ENCODE measurements at places on chromosomes 2 and 18.

DNA sequence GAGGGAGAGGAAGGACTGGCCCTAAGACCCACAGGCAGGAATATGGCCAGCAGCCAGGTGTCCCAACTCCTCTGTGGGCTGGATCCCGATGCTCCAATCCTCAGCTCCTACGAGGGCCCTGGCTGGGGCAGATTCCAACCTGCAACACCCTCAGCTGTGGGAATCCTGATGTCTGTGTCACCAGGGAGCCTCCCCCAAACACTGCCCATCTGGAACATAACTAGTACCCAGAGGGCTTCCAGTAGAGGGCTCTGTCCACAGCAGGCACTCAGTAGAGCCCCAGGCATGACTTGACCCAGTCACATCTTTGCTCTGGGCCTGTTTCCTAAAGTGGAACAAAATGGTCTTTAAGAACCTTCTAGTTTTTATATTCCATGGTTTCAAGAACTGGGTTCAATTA lies 20.6 kb upstream of the LOXHD1 start:
- DNase-seq: no peak

DNA sequence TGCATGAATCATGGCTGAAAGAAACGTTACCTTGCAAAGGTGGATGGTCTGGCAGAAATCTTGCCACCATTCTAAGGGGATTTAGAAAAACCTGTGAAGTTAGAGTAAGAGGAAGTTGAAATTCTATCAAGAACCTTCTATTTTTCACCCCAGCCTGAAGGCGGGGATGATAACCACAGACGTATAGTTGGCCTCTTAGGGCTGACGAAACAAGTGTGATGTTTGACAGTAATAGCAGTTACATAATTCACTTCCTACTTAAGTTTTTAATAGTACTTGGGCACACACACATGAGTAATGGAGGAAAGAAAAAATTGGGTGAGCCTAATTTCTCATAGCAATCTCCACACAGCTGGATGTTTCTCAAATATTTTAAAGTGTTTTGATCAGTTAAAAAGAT lies 336.6 kb upstream of the SALL3 start:
- DNase-seq: no peak

GRCh38 chr2:133532919-133533318 lies 35.3 kb downstream of the NCKAP5 start:
- no peak for DNase-seq

- DNase-seq: no peak
These were observed 20.7 kb upstream of the TLK1 start for GRCh38 chr2:171181064-171182049.

Measured in CD4-positive, alpha-beta memory T cell (primary cell).